Activated naive CD4-positive, alpha-beta T cell treated with anti-CD3 and anti-CD28 coated beads for 36 hours (primary cell): ENCODE measurements at places on chromosomes 12 and 14.

- no peak for DNase-seq
Observed at GRCh38 chr12:82476511-82476910, 118.2 kb downstream of the METTL25 start.

GRCh38 chr14:93895023-93895604 lies 32.0 kb upstream of the FAM181A start:
- no peak for DNase-seq

DNA sequence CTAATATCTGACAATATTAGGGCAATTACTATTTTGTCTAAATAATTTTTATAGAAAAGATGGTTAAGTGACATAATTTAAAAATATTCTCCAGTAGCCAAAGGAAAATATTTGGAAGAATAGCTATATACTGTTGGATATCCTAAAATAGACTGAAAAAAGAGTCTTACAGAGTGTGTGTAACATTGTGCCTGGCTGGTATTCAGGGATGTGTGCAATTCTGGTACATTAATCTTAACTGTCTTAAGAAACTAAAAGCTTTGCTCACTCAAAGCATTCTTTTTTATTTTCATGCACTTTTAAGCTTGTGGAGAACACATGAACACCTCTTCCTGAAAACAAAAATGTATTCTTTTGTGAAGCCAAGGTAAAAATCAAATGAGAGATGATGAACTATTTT lies 10.1 kb upstream of the NR2C1 start:
- DNase-seq, result no peak

- DNase-seq, result no peak
Observed at GRCh38 chr14:104563191-104563741, 16.3 kb upstream of the C14orf180 start.

- DNase-seq, result no peak
Observed at GRCh38 chr14:22678221-22678620, 34.1 kb upstream of the OR6J1 start.

DNA sequence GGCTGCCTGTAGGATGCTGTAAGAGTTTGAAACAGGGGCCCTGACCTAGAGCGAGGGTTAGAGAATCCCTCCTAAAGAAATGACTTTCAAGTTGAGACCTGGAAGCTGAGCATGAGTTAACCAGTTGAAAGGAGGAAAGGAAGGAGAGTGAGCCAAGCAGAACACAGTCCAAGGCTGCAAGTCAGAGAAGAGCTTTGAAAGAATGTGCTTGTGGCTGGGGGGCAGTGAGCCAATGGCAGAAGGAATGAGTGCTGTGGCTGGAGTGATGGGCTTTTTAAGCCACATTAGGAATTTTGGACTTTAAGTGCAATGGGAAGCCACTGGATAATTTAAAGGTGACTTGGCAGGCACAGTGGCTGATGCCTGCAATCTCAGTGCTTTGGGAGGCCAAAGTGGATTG lies 18.1 kb downstream of the CDKN1B start:
- no peak for DNase-seq

- no peak for DNase-seq
Observed at GRCh38 chr14:99199846-99200653, 71.9 kb downstream of the BCL11B start.
